ENCODE measurements at places on chromosomes 6 and 20.
A peak's percentile ranks its signal among the peaks of the same experiment; 100 is the strongest.

DNA sequence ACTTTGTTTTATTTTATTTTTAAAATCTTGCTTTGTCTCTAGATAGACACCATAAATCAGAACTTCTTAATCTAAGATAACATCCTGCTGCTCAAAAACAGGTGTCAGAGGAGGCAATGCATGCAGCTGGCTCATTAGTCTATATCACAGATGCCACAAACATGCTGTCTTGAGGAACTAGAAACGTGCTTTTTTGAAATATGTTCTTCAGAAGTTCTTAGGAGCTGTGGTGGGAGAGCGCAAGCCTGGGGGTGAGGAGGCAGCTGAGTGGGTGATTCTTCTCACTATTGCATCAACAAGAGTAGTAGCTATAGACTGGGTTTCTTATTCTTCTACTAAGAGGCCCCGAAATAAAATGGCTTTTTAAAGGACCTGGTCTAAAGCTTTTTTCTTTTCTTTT, 23.4 kb downstream of the IL22RA2 start:
- no peak for DNase-seq

DNA sequence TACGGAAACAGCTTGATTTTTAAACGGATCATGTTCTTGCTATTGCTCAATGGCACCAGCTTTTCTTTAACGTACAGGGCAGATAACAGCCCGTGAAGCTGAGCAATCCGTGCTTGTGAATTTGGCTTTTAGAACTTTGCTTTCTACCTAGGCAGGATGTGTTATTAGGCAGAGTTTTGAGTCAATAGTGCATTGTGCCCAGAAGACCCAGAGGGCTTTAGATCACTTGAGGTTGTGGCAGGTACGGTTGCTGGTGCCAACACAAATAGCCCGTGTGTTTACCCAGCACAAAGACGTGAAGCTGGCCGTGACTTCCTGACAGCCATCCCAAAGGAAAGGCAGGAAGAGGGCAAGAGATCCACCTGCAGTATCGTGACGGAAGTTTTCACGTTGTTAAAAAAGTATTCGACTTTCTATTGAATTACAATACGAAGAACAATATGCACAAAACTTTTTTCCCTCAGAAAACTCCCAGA, 117.4 kb upstream of the FRMD1 start:
- no peak for DNase-seq

DNA sequence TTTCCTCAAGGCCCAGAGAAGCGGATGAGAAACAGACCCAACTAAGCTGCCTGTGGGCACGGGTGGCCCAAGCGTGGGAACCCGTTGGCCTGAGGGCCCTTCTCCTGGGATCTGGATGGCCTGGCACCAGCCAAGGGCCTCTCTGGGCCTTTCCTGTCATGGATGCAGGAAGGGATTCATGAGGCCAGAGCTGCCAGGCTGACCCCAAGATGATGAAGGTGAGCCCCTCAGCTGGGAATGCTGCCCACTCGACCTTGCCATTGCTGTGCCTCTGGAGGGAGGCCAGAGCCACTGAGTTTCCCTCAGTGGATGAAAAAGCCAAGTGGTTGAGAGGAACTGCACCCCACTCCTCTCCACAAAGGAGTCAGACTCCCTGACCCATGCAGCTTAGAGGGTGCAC, 171.2 kb downstream of the VEGFA start:
- no peak for DNase-seq

DNA sequence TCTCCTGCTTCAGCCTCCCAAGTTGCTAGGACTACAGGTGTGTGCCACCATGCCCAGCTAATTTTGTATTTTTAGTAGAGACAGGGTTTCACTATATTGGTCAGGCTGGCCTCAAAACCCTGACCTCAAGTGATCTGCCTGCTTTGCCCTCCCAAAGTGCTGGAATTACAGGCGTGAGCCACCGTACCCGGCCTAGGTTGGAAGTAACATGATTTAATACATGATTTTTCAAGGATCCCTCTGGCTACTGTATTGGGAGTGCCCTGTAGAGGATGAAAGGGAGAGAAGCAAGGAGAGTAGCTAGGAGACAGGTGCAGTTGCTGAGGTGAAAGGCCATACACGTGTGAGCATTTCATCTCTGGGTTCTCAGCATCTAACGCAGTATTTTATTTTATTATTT, 2.6 kb upstream of the NCOA3 start:
- DNase-seq: no peak

DNA sequence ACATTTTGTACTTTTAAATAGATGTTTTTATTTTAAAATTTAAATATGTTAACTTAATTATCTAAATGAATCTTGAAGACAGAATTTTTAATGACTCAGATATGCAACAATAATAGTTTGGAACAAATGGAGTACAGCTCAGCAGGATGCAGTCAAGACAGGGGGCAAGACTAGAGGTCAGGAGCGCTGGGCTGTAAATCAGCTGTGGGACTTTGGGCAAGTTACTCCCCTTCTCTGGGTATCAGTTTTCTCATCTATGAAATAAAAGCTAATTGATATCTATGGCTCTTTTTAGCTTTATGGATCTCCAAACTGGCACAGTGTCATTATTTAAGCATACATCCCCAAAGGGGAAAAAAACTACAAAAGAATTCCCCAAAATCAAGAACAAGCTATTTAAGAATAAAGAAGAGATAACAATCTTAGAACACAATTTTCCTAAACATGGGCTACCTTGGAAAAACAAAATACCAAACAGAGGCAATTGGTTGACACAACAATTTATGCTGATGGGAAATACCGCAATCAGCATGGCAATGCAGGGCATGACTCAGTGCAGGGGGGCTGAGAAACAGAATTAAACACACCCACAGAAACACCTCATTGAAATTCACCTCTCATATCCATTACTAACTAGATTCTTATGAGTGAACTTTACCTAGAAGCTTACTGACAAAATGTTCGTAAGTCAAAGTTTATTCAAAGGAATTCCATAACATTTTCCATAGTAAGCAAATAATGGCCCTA, 188.2 kb downstream of the SIM1 start:
- DNase-seq: no peak

GRCh38 chr20:20446001-20446400, 78.1 kb downstream of the INSM1 start:
- no peak for DNase-seq

DNA sequence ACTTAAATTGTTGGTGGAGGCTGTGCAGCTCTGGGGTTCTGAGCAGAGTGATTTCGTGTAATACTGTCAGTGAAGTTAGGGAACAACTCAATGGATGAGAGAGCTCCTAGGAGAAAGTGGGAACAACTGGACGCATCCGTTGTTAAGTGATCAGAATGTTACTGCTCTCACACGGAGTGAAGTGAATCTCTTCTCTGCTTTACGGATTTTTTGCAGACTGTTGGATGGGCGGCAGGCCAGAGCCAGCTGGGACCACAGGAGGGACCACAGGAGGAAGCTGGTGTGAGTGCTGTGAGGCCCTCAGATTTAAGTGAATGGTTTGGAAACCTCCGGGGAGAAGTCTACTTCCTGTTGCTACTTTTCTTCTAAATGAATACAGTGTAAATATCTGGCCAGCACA, 23.7 kb upstream of the PPP1R14C start:
- DNase-seq: peak; percentile 45

DNA sequence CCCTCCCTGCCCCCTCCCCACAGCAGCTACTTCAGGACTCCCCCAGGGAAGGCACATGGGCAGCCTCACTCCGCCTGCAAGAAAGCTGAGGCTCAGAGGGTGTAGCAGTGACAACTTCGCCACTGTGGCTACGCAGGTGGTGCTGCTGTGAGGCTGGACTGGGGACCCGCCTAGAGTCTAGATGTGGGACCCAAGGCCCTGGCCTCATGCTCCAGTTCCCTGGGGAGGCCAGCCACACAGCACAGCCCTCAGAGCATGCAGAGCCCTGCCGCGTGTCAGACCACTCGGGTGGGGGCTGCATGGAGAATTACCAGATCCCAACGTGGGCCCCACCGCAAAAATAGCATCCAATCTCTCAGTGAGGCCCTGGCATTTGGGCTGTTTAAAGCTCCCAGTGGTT, 30.8 kb upstream of the VSTM2L start:
- DNase-seq: no peak

DNA sequence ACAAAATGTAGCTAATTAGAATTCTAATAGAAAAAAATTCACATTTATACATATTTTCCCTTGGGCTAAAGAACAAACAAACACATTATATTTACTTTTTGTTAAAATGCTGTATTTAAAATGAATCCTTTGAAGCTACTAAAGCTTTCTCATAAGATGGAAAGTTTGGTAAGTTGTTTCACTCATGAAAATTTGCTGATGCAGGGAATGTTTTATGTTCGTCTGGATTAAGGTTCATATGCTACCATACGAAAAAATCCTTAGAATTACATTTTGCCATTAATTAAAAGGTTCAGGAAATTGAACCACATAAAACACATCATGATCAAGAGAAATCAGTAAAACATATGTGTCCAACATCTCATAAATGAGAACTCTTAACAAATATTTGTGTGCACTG, 62.2 kb downstream of the SMLR1 start:
- DNase-seq: no peak

- peak; percentile 59 for DNase-seq
Observed at GRCh38 chr6:133340557-133340956, 99.4 kb downstream of the EYA4 start.

DNA sequence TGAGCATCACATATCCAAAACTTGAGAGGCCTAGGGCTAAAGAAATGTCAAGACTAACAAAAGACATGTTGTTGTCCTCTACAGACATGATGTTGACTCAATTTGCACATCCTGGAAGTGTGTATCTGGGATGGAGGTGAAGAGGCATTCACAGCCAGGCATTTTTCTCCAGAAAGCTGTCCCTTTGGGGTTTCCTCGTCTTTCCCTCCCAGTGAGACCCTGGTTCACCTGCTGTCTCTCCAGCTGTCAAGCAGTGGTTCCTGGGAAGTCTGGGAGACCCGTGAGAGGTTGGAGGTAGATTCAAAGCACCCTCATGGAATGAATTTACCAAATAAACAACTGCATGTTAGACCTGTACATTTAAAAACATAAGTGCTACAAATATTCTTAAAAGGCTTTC, 32.1 kb downstream of the BACH2 start:
- no peak for DNase-seq

- DNase-seq: peak; percentile 84
Observed at GRCh38 chr6:125658759-125659431, 90.5 kb upstream of the HEY2 start.

DNA sequence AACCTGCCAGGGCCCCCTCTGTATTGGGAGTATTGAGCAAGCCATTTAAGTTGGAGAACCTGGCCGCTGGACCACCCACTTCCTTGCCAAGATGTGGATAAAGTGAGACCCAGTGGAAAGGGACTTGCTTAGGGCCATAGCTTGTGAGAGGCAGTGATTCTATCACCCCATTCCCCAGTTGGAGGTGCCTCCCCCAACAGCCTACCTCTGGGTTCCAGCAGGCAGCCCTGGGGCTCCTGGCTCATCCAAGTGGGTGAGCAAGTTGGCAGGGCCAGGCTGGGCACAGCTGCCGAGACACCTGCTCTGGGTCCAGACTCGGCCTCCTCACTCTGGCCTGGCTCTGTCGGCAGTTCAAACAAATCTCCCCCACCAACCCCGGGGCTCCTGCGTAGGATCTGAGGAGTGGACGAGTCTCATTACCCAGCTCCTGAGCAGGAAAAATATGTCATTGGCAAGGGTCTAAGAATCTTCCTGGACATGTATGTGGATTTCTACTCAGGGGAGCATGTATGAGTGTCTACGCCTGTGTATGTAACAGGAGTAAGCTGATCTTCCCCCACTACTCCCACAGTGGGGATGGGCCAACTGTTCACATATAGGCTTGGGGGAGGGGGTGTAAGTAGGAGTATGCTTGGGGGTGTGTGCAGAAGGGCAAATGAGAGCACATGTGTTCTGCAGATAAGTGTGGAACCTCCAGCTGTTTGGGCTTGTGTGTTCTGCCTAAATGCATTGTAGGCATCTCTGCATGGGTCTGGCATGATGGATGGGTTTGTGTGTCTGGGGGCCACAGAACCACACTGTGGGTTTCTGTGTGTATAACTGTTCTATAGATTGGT, 1.9 kb downstream of the ID1 start:
- peak; percentile 30 for DNase-seq

DNA sequence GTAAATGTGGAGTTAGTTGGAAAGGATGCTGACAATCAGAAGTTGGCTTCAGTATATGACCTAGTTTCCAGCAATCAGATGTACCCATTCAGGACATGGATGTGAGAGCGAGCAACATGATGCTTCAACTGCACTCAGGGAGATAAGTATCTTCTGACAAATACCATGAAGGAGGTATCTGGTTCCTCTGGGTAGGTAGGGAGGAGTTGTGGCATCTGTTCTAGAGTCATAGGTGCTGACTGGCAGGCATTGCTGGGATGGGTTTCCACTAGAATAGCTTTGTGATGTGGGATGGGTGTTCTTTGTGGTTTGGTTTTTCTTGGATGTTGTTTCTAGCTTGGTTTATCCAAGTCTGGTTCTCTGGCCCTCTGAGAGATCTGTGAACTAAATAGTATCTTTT, 3.9 kb upstream of the REV3L start:
- DNase-seq: no peak

Measured in fibroblast of skin of back (primary cell).